ENCODE measurements at places on chromosomes 3 and 15.
A peak's percentile ranks its signal among the peaks of the same experiment; 100 is the strongest.

DNA sequence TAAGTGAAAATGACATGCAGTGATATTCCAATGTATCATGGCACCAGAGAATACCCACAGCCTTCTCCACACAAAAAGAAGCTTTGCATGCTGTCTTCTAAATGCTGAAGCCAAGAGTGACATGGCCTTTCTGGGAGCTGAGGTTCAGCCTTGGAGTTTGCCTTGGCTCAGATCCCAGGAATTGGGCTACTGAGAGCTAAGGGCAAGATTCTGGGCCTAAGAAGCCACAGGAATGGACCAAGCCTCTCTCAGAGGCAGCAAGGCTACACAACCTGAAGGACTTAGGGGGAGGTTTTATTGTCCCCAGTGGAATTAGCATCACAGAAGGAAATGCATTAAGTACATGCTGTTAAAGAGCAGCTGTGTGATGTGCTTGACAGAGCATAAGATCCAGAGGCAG, 1078.5 kb downstream of the TUSC7 start:
- no peak for DNase-seq

DNA sequence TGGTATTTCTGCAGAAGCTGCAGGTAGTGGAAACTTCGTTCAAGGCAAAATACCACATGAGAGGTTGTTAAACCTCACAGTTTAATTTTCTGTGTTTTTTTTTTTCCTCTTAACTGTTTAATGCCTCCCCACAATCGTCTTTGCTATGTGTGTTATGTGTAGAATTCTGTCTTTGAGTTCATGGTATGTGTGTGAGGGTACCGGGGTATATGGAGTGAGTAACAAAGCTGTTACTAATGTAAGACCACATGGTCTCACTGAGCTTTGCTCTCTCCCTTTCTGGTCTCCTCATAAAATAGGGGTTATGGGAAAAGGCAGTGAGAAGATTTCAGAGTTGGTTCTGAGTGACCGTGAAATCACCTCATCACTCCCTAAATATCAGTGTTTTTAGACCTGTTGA, 143.6 kb downstream of the USP13 start:
- no peak for DNase-seq

DNA sequence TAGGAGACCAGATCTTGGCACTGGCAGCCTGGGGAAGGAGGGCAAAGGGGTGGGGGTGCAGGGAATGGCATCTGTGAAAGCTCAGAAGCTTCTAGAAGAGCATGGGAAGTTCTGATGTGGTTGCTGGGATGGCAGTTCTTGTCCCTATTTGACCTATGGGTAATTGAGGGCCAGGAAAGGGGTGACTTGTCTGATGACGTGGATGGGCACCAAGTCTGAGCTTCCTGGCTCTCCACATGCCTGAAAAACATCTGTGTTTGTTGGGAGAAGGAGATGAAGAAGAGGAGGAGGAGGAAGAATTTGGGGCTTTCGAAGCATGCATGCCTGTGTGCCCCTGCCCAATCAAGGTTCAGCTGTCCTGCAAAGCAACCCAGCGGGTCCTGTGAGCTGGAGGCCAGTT, 158.8 kb downstream of the SMAD6 start:
- DNase-seq = no peak

GRCh38 chr15:62934236-62934971, 108.1 kb upstream of the TPM1 start:
- DNase-seq = no peak

- no peak for DNase-seq
Observed at GRCh38 chr3:7734456-7734855, 767.2 kb upstream of the LMCD1 start.

GRCh38 chr15:84598993-84599392, 1.8 kb upstream of the ZSCAN2 start:
- DNase-seq = no peak

GRCh38 chr15:33524274-33524673, 213.5 kb downstream of the RYR3 start:
- DNase-seq = no peak

- no peak for DNase-seq
Observed at GRCh38 chr3:103440539-103441203, 1005.9 kb downstream of the ZPLD1 start.

GRCh38 chr3:123373474-123373987, 75.4 kb downstream of the ADCY5 start:
- no peak for DNase-seq

DNA sequence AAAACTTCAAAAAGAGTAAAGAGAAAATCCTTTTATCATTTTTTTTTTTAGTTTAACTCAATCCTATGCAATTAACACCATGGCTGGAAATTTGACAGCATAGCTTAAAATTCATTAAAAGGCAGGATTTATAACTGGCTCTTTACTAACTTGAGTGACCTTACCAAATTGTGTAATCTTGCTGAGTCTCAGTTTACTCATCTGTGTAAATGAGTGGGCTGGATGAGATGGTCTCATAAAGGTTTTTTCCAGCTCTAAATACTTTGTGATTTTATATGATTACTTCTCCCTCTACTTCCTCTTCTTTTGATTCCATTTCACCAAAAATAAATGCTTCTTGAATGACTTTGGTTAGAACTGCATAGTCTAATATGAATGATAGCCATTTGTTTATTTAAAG, 234.9 kb upstream of the SATB1 start:
- no peak for DNase-seq

DNA sequence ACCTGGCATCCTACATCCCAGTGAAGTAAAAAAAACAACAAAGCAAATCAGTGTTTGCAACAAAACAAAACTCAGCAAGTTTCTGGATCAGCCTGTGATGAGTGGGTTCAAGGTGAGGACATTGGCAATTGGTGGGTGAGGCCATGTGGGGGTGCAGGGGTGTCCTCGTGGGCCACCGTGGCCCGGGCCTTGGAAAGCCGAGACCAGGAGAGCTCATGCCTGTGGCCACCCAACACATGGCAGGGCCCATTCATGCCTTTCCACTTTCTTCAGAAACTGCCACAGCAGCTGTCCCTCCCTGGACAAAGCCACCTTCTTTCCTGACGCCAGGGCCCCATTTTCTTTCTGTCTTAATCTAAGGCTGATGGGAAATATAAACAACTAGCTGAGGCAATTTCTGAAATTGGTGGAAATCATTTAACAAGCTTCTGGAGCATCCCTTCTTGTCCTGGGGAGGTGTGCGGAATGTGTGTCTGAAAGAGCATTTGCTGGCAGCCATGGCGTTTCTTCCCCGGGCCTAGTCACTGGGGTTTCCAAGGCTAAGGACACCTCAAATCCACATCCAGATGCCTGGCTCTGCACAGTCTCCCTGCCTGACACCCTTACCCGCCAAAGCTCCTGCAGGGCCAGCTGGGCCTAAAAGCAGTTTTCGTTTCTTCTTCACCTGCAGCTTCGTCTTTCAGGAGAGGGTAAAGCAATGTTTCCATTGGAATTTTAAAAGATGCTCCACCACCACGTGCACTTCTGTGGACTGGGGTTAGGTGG, 34.1 kb upstream of the SFMBT1 start:
- DNase-seq = no peak

DNA sequence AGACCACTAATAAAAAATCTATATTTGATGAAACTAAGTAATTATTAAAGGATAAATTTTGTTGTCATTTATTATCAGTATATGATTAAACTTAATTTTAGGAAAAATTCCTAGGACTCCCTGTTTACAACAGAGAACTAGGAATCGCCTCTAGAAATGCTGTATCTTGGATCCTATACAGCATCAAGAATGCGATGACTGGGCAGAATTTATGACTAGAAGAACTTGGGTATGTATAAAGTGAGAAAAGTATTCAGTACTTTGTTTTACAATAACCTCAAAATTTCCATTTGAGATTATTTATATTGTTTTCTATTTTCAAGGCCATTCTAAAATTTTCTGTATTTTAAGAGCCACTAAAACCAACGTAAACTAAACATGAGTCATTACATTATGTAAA, 82.3 kb upstream of the AGTR1 start:
- no peak for DNase-seq

DNA sequence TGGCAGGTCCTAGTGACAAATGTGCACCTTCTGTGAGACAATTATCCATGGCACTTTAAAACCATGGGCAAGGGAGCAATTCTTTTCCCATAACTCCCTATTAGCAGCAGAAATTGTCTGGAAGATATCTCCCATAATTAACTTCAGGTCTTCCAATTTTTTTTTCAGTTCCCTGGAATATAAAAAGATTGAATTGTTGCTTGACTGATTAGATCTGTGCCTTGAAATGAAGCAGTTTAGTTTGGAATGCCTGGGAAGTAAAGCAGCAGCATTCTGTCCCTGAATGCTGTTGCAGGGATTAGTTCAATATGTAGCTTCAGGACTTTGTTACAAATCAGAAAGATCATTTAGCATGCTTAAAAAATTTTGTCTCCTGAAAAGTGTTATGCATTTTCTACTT, 137.0 kb upstream of the GOLGA6L4 start:
- DNase-seq = no peak

DNA sequence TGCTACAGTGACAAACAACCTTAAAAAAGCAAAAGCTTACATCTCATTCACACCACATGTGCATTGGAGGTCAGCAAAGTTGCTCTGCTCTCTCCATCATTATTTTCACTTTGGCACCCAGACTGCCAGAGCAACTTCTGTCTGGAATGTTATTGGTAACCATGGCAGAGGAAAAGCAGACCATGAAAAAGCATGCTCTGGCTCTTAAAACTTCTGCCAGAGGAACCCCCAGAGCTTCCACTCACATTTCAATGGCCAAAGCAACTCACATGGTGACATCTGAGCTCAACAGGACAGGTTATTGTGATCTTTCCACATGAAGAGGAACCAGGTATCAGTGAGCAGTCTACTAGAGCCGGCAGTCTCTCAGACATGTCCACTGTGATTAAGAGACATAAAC, 21.9 kb upstream of the FRMD5 start:
- DNase-seq = no peak

- no peak for DNase-seq
Observed at GRCh38 chr15:80060356-80061006, 1.0 kb downstream of the ZFAND6 start.

- DNase-seq = no peak
Observed at GRCh38 chr3:119976214-119976613, 118.0 kb downstream of the GSK3B start.

- no peak for DNase-seq
Observed at GRCh38 chr3:1717524-1717923, 381.1 kb upstream of the CNTN4 start.

- DNase-seq = no peak
Observed at GRCh38 chr3:148923592-148923991, 58.5 kb downstream of the CPA3 start.

DNA sequence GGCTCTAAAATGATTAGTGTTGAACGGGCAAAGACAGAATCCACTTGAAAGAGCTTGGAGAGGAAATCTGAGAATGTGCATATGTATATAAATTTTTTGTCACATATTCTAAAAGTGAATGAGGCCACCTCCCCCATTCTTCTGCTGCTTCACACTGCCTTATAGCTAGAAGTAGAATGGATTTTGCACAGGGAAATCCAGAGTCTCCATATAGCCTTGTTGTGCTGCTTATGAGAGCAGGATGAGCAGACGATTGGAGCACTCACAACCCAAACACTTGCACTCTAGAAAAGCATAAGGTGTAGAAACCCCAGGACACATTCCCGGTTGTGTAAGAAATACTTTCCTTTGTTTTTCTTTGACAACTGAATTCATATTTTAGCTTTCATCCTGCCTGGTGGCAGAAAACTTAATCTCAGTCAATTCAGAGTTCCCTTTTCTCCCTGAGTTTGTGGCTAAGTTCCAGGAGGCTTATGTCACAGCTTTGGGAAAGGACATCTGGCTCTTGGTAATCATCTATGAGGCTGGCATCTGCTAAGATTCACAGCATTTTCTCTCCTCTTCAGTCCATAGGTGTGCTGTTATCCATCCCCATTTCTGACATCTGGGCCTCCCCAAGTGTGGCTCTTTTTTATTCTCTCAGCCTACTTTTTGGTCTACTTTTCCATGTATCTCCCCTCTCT, 188.4 kb upstream of the PFN2 start:
- DNase-seq = no peak

DNA sequence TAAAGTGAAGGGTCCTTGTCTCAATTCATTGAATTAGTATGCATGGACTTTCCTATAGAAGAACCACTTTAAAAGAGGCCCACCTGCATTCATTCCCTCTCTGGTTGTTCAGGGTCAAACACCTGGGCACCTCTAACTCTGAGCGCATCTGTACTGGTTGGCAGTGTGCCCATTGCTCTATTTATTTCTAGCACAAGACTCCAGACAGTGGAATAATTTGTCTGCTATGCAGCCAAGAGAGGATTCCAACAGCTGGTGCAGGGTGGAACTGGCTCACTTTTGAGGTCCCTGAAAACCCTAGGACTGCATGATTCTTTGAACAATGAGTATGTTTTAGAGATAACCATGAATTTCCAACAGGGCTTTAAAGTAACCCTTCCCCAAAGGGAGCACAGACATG, 57.9 kb downstream of the CCDC33 start:
- DNase-seq = no peak

DNA sequence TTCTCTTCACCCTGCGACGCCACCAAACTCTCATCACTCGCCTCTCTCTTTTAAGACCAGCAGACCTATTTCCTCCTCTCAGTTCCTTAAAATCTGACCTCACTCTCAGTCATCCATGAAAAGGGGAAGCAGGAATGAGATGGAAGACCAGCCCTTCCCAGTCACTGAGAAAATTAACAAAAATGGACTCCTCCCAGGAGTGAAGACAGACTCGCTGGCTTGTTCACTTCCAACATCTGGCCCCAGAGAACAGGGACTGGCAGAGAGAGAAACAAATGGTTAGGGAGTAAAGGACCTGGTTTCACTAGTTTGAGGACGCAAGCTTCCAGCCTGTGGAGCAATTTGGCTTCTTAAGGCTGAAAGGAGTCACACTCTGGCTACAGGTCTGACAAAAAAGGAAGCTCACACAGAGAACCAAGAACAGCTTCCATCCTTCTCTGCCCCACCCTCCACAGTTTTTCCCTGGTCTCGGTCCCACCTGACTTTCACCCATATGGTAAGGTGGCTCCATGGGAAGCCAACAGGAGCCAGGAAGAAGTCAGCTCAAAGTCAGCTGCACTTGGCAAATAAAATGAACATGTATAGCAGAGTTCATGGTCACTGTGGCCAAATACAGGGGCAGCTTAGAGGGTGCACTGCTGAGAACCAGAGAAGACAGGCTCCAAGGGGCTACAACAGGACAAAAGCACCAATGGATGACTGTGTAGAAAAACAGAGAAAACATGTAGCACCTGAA, 57.2 kb downstream of the ITGB5 start:
- no peak for DNase-seq

GRCh38 chr3:87333393-87333892, 57.1 kb upstream of the POU1F1 start:
- no peak for DNase-seq

- no peak for DNase-seq
Observed at GRCh38 chr3:152338159-152338720, 69.5 kb downstream of the MBNL1 start.

DNA sequence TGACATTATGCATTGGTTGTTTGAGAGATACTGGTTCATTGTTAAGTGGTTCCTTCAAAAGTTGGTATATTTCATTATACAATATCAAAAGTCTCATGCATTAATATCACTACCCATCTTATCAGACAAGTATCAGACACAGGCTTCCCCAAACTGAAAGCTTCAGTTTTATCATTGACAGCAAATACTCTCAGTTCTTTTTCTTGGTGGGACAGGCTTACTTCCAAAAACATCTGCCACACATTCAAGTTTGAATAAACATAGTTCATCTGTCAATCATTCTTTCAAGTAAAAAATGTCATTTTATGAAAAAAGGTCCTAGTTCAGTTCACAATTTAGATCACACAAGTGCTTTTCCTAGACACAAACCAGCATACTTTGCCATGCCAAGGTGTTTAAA, 280.0 kb upstream of the TRIM42 start:
- no peak for DNase-seq

- DNase-seq = no peak
Observed at GRCh38 chr3:126199256-126199655, 18.9 kb upstream of the ALDH1L1 start.

GRCh38 chr3:170689893-170690660, 104.2 kb upstream of the SLC7A14 start:
- DNase-seq = peak; percentile 7

All from stimulated activated CD8-positive, alpha-beta memory T cell treated with anti-CD3 and anti-CD28 coated beads, Interleukin-7, amount 100 ng/mL, for 1 hour (primary cell).